SK-N-SH (cell line): ENCODE measurements at places on chromosomes 2 and 18. TPM values are rescaled to one million over a fixed set of nuclear protein-coding genes. Genes with fewer than 3 reads are reported as not detected.

The ALLC gene
- 0.08 TPM in 1 of 2 replicates, not detected in the other for polyA plus RNA-seq

GRCh38 chr18:22342625-22343024, 75.1 kb downstream of the CTAGE1 start:
- peak; percentile 44 for DNase-seq

The DHRS9 gene
- not detected in 2 replicates for polyA plus RNA-seq

- DNase-seq = peak; percentile 46
These were observed 32.3 kb downstream of the CYP26B1 start for GRCh38 chr2:72115110-72116080.

GRCh38 chr2:56123538-56123937, 60.3 kb upstream of the CCDC85A start:
- no peak for DNase-seq

The MDH1B gene
- 1.7 and 2.8 TPM in 2 replicates for polyA plus RNA-seq

- DNase-seq = no peak
These were observed 780.6 kb downstream of the TSN start for GRCh38 chr2:122535960-122536505.

The FAHD2A gene
- 40.5 and 48.2 TPM in 2 replicates for polyA plus RNA-seq

- no peak for DNase-seq
These were observed 109.6 kb upstream of the EML6 start for GRCh38 chr2:54613794-54614257.

DNA sequence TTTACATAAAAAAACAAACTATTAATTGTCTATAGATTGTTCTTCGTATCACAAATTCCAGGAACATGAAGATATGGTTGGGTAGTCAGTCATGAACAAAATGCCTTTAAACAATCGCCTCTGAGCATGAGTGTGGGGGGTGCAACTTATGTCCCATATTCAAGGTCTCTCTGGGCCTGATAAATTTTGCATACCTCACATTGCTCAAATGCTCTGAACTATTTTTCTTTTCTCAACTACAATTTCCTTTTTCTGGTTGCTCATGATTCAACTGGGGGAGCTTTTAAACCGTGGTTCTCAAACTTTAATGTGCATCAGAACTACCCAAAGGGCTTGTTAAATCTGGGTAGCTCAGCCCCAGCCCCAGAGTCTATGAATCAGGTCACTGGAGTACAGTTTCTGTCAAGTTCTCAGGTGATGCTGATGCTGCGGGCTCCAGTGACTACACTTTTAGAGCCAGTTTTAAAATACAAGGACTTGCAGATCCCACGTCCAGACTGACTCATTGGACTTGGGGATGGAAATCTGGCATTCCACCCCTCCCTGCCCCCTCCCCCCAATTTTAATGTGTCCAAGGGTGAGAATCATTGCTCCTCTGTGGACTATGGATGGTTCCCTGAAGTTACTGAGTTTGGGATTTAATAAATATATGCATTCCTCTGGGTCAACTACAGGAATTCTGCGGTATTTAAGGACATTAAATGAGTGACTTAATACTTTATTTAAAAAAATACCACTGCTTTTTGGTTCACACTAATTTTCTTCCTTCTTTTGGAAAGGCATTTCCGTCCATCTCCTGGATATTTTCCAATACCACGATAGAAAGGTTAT, 1.5 kb upstream of the GPD2 start:
- no peak for DNase-seq

- DNase-seq = no peak
These were observed 14.0 kb downstream of the SMARCAL1 start for GRCh38 chr2:216426166-216426777.

DNA sequence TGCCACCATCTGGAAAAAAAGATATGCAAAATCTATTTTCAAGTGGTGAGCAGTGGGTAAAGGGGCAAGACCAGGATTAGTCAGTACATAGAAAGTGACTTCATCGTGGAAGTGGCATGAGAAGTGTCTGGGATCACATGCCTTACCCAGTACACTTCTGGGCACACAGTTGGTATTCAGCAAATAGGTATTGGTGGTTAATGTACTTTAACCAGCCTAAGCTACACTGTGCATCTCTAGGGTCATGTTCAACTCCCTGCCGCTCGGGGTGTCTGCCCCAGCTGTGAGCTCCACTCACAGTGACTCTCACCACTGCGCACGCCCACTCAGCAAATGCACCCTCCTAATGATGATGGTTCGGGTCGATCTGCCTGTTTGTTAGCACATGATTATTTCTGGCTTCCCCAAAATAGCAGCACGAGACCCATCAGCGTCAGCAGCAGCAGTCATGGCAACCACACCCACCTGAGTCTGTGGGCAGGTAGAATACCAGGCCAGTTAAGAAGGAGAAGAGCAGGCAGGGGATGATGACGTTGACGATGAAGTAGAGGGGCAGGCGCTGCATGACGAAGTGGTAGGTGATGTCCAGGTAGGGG, 11.1 kb downstream of the CHRNA1 start:
- no peak for DNase-seq
